IMR-90 (cell line): ENCODE measurements at places on chromosomes 3 and 15. TPM values are rescaled to one million over a fixed set of nuclear protein-coding genes. Genes with fewer than 3 reads are reported as not detected.

GRCh38 chr15:48794697-48795134, 16.2 kb downstream of the CEP152 start:
- H3K27me3 ChIP-seq = no peaks in the 10 kb centered on the region
- H3K27ac ChIP-seq = 0 out of 2 replicates have a peak overlapping the region, but pooled peaks have one; percentile 37
- DNase-seq = peak; percentile 17
- H3K4me1 ChIP-seq = peaks cover 8% of the 10 kb centered on the region
- H3K36me3 ChIP-seq = peaks cover 3% of the 10 kb centered on the region; the same call in 1 of the 2 replicates
- H3K4me3 ChIP-seq = no peak overlapping the region

The CFAP20DC gene
- total RNA-seq = 1.6 and 2.8 TPM in 2 replicates

The ADGRG7 gene
- total RNA-seq = not detected in 2 replicates

The LEKR1 gene
- 0.36 and 0.56 TPM in 2 replicates for total RNA-seq

- H3K36me3 ChIP-seq = no peaks in the 10 kb centered on the region
- no peak for DNase-seq
Measured at GRCh38 chr3:27637346-27637995, 84.7 kb downstream of the EOMES start.

- H3K27me3 ChIP-seq = no peaks in the 10 kb centered on the region
- no peak overlapping the region for H3K4me3 ChIP-seq
- H3K36me3 ChIP-seq = no peaks in the 10 kb centered on the region; the same call in 1 of the 2 replicates
- H3K4me1 ChIP-seq = peaks cover 20% of the 10 kb centered on the region
Measured at GRCh38 chr3:159866201-159866746, 122.4 kb upstream of the IL12A start.

GRCh38 chr3:13597661-13598060, 48.7 kb downstream of the FBLN2 start:
- H3K4me3 ChIP-seq = no peak overlapping the region
- H3K36me3 ChIP-seq = no peaks in the 10 kb centered on the region
- peaks cover 4% of the 10 kb centered on the region; the same call in 1 of the 2 replicates for H3K27me3 ChIP-seq

The CPN2 gene
- not detected in 2 replicates for total RNA-seq

The ALDH1A3 gene
- total RNA-seq = 5.0 and 8.6 TPM in 2 replicates

GRCh38 chr3:141505166-141505565, 18.3 kb downstream of the RASA2 start:
- peaks cover 1% of the 10 kb centered on the region; the same call in 1 of the 2 replicates for H3K36me3 ChIP-seq
- DNase-seq = no peak
- H3K27ac ChIP-seq = no peak overlapping the region

The SLC28A1 gene
- total RNA-seq = not detected in 2 replicates

The LIPC gene
- under 0.01 TPM in 1 of 2 replicates, not detected in the other for total RNA-seq

GRCh38 chr3:127351775-127352350, 64.0 kb upstream of the PRR20G start:
- DNase-seq = no peak
- no peaks in the 10 kb centered on the region for H3K36me3 ChIP-seq
- no peak overlapping the region for H3K4me3 ChIP-seq
- H3K4me1 ChIP-seq = no peaks in the 10 kb centered on the region

The PAQR5 gene
- 2.7 and 3.3 TPM in 2 replicates for total RNA-seq

- peaks cover 2% of the 10 kb centered on the region; the same call in 1 of the 2 replicates for H3K27me3 ChIP-seq
- no peak overlapping the region for H3K4me3 ChIP-seq
- no peaks in the 10 kb centered on the region for H3K4me1 ChIP-seq
- H3K27ac ChIP-seq = no peak overlapping the region
- no peaks in the 10 kb centered on the region for H3K36me3 ChIP-seq
Measured at GRCh38 chr3:33911525-33912322, 113.3 kb downstream of the PDCD6IP start.

GRCh38 chr3:16668776-16669545, 63.7 kb upstream of the DAZL start:
- no peaks in the 10 kb centered on the region; the same call in 1 of the 2 replicates for H3K27me3 ChIP-seq
- DNase-seq = no peak
- no peak overlapping the region for H3K27ac ChIP-seq
- H3K4me3 ChIP-seq = no peak overlapping the region
- H3K4me1 ChIP-seq = no peaks in the 10 kb centered on the region
- H3K36me3 ChIP-seq = no peaks in the 10 kb centered on the region

- no peak overlapping the region for H3K27ac ChIP-seq
- no peaks in the 10 kb centered on the region; the same call in 1 of the 2 replicates for H3K4me1 ChIP-seq
- no peaks in the 10 kb centered on the region for H3K27me3 ChIP-seq
- peak; percentile 70 for DNase-seq
- H3K4me3 ChIP-seq = no peak overlapping the region
Measured at GRCh38 chr3:101913168-101913567, 63.9 kb downstream of the NFKBIZ start.

The LINS1 gene
- total RNA-seq = 10.6 and 14.7 TPM in 2 replicates

GRCh38 chr3:147113293-147114044, 292.9 kb downstream of the ZIC4 start:
- H3K4me3 ChIP-seq = no peak overlapping the region
- H3K27ac ChIP-seq = no peak overlapping the region
- peak; percentile 88 for DNase-seq
- H3K4me1 ChIP-seq = no peaks in the 10 kb centered on the region; the same call in 1 of the 2 replicates
- H3K36me3 ChIP-seq = no peaks in the 10 kb centered on the region

- no peak overlapping the region for H3K4me3 ChIP-seq
- peak; percentile 59 for DNase-seq
- no peak overlapping the region for H3K27ac ChIP-seq
- H3K27me3 ChIP-seq = peaks cover 22% of the 10 kb centered on the region
- no peaks in the 10 kb centered on the region for H3K36me3 ChIP-seq
- H3K4me1 ChIP-seq = peaks cover 12% of the 10 kb centered on the region; the same call in 1 of the 2 replicates
Measured at GRCh38 chr15:65211482-65211982, 259 bp upstream of the CILP start.

GRCh38 chr15:90095521-90095959, 6.7 kb downstream of the IDH2 start:
- H3K4me3 ChIP-seq = no peak overlapping the region
- H3K36me3 ChIP-seq = peaks cover 7% of the 10 kb centered on the region; the same call in 1 of the 2 replicates
- H3K27me3 ChIP-seq = no peaks in the 10 kb centered on the region

The ANKDD1A gene
- total RNA-seq = 2.8 and 3.6 TPM in 2 replicates

DNA sequence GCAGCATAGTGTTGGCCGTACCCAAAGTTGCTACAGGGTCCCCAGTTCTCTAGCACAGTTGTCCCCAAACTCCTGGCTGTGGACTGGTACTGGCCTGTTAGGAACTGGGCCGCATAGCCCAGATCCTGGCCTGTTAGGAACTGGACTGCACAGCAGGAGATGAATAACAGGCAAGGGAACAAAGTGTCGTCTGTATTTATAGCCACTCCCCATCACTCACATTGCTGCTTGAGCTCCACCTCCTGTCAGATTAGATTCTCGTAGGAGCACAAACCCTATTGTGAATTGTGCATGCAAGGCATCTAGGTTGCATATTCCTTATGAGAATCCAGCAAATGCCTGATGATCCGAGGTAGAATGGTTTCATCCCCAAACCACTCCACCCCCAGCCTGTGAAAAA, 604.0 kb upstream of the LMCD1 start:
- DNase-seq = no peak
- no peaks in the 10 kb centered on the region for H3K36me3 ChIP-seq
- H3K4me1 ChIP-seq = no peaks in the 10 kb centered on the region
- no peak overlapping the region for H3K4me3 ChIP-seq
- H3K27ac ChIP-seq = no peak overlapping the region

GRCh38 chr3:32467333-32468070, 35.1 kb downstream of the CMTM6 start:
- peak; percentile 52 for DNase-seq
- peaks cover 11% of the 10 kb centered on the region for H3K4me1 ChIP-seq
- H3K27me3 ChIP-seq = no peaks in the 10 kb centered on the region

DNA sequence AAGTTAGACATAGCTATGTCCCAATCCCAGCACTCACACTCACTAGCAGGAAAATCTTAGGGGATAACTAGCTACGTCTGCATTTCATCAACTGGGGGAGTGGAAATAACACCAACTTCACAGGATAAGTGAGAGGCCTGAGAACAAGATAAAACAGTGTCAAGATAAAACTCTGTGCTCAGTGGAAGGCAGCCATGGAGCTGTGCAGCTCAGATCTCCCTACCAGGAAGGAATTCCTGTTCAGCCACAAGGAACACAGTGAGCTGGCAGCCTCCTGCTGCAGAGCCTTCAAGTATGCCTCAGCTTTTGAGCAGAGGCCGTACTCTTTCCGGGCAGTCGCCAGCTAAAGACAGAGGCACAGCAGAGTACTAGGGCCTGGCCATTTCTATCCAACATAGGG, 115.8 kb upstream of the TOPAZ1 start:
- H3K27me3 ChIP-seq = no peaks in the 10 kb centered on the region
- no peak for DNase-seq
- no peak overlapping the region for H3K27ac ChIP-seq
- H3K4me3 ChIP-seq = no peak overlapping the region

The SCAMP5 gene
- 0.36 and 0.56 TPM in 2 replicates for total RNA-seq

- peaks cover 2% of the 10 kb centered on the region; the same call in 1 of the 2 replicates for H3K4me1 ChIP-seq
- no peak for DNase-seq
- H3K27me3 ChIP-seq = peaks cover 3% of the 10 kb centered on the region; the same call in 1 of the 2 replicates
- H3K27ac ChIP-seq = no peak overlapping the region
- H3K4me3 ChIP-seq = no peak overlapping the region
Measured at GRCh38 chr15:66630801-66631351, 65.1 kb upstream of the LCTL start.

DNA sequence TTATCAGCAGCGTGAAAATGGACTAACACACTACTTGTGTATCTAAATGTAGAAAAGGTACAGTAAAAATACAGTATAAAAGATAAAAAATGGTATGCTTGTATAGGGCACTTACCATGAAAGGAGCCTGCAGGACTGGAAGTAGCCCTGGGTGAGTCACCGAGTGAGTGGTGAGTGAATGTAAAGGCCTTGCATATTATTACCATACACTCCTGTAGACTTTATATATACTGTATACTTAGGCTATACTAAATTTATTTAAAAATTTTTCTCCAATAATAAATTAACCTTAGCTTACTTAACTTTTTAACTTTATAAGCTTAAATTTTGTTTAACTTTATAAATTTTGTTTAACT, 67.2 kb upstream of the TSPAN3 start:
- H3K4me1 ChIP-seq = peaks cover 3% of the 10 kb centered on the region
- H3K27me3 ChIP-seq = no peaks in the 10 kb centered on the region
- H3K4me3 ChIP-seq = no peak overlapping the region
- DNase-seq = peak; percentile 73

DNA sequence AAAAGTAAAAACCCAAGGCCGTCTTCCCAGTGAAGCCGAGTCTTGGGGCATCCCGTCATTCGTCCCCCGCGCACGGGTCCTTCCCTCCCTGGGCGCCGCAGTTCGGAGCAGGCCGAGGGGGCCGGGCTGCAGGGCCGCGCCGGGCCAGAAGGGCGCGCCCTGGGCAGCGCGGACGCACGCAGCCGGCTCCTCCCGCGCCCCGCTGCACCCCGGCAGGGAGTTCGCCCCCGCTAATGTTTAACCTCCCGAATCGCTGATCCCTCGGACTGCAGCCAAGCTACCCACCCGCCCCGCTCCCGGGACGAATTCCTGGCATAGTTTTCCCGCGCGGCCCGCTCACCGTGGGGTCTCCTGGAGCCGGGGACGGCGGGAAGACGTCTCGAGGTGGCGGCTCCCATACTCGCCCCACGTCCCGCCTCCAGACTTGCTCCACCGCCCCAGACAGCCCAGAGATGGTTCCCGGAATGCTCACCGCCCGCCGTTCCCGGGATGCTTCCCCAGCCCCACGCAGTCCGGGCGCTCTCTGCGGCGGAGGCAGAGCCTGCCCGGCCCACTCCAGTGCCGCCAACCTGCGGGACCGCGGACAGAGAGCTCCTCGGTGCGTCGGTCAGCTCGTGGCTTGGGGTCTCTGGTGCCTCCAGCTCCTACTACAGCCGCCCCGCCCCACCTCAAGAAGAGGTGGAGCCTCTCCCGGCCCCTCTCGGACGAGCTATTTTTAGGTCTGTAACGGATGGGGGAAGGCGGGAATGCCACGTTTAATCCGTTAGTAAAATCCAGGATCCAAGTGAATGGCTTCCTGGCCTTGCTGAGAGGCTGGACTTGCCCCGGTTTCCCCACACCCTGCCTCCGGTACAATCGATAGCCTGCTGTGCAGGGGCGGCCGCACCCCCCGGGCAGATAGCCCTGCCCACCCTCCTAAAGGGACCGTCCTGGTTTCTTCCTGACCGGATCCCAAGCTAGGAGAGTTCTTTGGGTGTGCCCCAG, at the start of gene DZIP1L:
Gene DZIP1L, minus strand, starts transcription at position 621 of the 984 bp plus-strand sequence. CDS start 11,637 bp downstream, outside the sequence.
- DNase-seq = peak; percentile 70
- peaks cover 5% of the 10 kb centered on the region for H3K4me1 ChIP-seq
- peak within 1 kb of the TSS; percentile 74 for H3K4me3 ChIP-seq
- H3K27ac ChIP-seq = peak within 1 kb of the TSS; percentile 96
- H3K36me3 ChIP-seq = peaks cover 2% of the 10 kb centered on the region
- H3K27me3 ChIP-seq = no peaks in the 10 kb centered on the region

DNA sequence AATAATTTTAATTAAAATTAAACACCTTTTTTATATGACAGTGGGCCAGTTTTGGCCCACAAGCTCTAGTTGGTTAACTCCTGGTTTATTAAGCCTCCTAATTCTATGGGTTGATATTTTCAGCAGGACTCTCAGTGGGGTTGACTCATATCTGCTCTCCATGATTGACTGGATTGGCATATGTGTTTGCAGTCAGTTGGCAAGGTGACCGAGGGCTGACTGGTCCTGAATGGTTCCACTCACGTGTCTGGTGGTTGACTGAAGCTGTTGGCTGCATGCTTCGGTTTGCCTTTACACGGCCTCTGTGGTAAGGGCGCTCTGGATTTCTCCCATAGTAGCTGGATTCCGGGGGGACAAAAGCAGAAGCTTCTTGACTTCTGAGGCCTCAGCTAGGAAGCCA, 65.3 kb upstream of the ZNF280D start:
- H3K36me3 ChIP-seq = no peaks in the 10 kb centered on the region
- no peak overlapping the region for H3K4me3 ChIP-seq
- no peaks in the 10 kb centered on the region for H3K4me1 ChIP-seq
- DNase-seq = peak; percentile 10
- peaks cover 1% of the 10 kb centered on the region; the same call in 1 of the 2 replicates for H3K27me3 ChIP-seq

GRCh38 chr15:62841891-62842559, 200.5 kb upstream of the TPM1 start:
- H3K36me3 ChIP-seq = peaks cover 11% of the 10 kb centered on the region; the same call in 1 of the 2 replicates
- no peaks in the 10 kb centered on the region for H3K27me3 ChIP-seq
- no peak overlapping the region for H3K27ac ChIP-seq

- no peaks in the 10 kb centered on the region for H3K27me3 ChIP-seq
- no peaks in the 10 kb centered on the region for H3K36me3 ChIP-seq
- DNase-seq = no peak
- H3K27ac ChIP-seq = no peak overlapping the region
- no peak overlapping the region for H3K4me3 ChIP-seq
- H3K4me1 ChIP-seq = peaks cover 4% of the 10 kb centered on the region
Measured at GRCh38 chr3:160126761-160127160, 98.5 kb upstream of the C3orf80 start.

DNA sequence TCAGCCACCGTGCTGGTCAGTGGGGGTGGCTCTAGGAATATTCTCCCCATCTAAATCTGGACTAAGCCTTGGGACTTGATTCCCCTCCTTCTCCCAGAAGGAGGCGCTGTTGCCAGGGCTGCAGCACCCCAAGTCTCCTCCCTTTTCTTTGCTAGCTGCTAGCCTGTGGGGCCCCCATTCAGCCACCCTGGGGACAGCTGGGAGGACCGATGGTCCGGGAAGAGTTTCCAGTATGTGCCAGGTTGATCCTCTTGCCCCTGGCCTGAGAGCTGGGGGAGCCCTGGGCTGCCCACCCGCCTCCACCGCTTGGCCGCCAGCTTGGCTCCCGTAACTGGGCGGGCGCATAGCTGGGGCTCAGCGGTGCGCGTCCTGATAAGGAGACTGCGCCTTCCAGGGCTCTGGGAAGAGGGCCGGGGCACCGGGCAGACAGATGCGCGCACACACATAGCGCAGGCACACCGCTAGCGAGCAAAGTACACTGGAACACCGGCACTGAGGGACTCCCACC, 4.2 kb downstream of the SMAD6 start:
- no peaks in the 10 kb centered on the region for H3K27me3 ChIP-seq
- DNase-seq = peak; percentile 35
- H3K27ac ChIP-seq = peak overlapping the region; percentile 57; the same call in 1 of the 2 replicates
